Stimulated activated CD8-positive, alpha-beta memory T cell treated with anti-CD3 and anti-CD28 coated beads, Interleukin-7, amount 100 ng/mL, for 24 hours (primary cell): ENCODE measurements at places on chromosomes 12 and 14.

DNA sequence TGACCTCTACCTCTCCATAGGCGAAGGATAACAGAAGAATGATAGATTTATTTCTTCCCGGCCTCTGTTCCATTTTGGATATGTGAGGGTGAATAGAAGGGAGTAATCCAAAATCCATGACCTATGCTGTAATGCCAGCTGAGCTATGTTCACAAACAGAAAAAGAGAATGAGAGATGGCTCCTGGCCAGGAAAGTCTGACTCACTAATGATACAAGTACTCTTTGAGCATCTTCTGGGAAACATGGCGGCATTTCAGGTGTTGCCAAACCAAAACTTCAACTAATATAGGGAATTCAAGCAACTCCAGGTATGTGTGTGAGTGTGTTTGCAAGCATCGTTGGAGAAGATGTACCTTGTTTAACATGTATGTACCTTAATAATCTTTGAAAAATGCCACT is 55.1 kb downstream of the MED13L start:
- DNase-seq = no peak

- no peak for DNase-seq
Measured at GRCh38 chr14:91980157-91980556, 32.7 kb upstream of the FBLN5 start.

DNA sequence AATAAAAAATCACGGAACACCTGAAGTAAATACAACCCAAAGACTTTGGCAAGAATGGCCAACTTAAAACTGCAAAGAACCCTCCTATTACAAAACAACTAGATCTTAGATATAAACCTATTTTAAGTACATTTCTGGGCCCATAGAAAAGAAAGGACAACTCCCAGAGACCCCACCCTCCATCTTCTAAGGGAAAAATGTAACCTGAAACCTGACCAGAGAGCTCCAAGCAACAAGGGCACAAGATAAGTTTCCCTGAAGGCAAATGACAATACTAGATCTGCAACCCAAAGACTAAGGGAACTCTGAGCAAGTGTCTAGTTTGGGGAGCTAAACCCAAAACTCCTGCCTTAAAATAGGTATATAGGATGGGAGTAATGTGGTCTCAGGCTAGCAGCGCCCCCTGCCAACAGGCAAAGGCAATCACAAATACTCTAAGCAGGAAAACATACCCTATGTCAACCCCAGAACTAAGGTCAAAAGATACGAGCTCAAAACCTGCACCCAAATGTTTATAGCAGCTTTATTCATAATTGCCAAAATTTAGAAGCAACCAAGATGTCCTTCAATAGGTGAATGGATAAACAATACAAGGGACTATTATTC is 218.9 kb downstream of the ITPR2 start:
- no peak for DNase-seq

DNA sequence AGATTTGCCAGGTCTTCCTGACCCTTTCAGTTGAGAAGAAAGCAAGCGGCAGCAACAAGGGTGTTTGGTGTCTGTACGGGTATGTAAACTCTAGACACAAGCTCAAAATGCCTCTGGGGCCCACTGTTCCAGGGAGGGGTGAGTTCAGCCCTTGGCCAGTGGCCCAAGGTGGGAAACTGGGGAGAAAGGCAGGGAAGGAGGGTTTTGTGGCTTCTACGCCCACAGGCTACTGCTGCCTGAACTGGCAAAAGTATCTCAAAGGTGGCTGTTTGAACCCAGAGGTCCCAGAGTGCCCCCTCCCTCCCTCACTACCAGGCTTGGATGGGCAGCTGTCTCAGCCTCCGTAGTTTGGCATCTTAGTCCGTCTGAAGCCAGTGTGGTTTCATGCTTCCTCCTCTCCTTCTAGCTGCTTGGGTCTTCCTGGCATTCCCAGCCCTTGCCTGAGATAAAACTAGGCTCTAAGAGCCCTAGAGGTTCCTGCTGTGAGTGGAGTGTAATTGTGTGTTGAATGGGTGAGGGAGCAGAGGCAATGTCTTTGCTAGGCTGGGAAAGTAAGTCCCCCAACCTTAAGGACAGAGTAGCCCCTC is 5.5 kb downstream of the HOXC5 start:
- DNase-seq = no peak

- no peak for DNase-seq
Measured at GRCh38 chr12:16523951-16524331, 82.0 kb downstream of the LMO3 start.

DNA sequence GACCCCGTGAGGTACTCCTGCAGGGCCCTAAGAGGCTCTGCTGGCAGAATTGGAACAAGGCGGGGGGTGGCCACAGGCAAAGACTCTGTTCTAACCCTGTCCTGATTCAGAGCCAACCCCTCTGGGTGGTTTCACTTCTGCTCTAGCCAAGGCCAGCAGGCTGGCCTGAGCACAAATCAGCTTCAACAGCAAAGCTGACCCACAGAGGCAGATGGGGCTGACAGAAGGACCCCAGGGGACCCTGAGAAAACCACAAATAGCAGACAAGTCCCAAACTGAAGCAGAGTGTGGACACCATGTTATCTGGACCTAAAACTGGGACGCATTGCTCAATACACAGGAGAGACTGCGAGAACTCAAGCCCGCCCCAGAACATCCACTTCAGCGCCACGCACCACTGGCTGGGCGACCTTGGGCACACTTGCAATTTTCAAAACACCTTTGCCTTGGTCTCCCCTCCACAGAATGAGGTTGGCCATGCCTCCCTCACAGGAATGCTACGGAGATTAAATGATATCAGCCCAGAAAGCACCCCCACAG is 76.4 kb upstream of the DICER1 start:
- DNase-seq = no peak

DNA sequence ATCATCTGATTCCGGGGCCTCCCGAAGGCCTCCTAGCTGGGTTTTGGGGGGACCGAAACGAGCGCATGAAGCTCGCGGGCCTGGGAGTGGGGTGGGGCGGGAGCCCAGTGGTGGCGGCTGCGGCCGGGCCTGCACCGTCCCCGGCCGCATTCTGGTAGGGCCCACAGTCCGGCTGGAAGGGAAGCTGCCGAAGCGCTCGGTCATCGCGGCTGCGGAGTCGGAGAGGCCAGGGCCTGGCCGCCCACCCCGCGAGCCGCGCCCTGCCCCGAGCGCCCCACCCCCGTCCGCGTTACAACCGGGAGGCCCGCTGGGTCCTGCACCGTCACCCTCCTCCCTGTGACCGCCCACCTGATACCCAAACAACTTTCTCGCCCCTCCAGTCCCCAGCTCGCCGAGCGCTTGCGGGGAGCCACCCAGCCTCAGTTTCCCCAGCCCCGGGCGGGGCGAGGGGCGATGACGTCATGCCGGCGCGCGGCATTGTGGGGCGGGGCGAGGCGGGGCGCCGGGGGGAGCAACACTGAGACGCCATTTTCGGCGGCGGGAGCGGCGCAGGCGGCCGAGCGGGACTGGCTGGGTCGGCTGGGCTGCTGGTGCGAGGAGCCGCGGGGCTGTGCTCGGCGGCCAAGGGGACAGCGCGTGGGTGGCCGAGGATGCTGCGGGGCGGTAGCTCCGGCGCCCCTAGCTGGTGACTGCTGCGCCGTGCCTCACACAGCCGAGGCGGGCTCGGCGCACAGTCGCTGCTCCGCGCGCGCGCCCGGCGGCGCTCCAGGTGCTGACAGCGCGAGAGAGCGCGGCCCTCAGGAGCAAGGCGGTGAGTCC is at the start of gene KLC1:
TSS of gene KLC1 (plus strand) at position 528 of the 819 bp plus-strand sequence. CDS start 25,354 bp downstream, outside the sequence.
- DNase-seq = peak; percentile 77

GRCh38 chr14:90759370-90760077 is 56.7 kb downstream of the TTC7B start:
- no peak for DNase-seq

- DNase-seq = no peak
Measured at GRCh38 chr14:73731111-73731510, 16.9 kb upstream of the PNMA1 start.

DNA sequence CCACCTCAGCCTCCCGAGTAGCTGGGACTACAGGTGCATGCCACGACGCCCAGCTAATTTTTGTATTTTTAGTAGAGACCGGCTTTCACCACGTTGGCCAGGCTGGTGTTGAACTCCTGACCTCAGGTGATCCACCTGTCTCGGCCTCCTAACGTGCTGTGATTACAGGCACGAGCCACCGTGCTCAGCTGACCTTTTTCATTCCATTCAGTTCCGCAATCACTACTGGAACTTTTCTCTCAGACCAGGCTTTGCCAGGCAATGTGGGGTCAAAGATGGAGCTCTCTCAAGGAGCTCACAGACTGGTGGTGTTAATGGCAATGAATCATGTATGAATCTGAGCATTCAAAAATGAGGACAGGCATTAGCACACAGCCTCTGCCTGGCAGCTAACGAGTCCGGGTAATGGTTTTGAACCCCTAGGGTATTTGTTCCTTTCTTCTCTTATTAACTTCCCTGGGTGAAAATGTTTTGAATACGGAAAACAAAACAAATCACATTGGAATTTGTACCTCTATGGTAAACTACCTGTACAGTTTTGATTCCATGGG is 9.4 kb upstream of the TCHP start:
- no peak for DNase-seq

DNA sequence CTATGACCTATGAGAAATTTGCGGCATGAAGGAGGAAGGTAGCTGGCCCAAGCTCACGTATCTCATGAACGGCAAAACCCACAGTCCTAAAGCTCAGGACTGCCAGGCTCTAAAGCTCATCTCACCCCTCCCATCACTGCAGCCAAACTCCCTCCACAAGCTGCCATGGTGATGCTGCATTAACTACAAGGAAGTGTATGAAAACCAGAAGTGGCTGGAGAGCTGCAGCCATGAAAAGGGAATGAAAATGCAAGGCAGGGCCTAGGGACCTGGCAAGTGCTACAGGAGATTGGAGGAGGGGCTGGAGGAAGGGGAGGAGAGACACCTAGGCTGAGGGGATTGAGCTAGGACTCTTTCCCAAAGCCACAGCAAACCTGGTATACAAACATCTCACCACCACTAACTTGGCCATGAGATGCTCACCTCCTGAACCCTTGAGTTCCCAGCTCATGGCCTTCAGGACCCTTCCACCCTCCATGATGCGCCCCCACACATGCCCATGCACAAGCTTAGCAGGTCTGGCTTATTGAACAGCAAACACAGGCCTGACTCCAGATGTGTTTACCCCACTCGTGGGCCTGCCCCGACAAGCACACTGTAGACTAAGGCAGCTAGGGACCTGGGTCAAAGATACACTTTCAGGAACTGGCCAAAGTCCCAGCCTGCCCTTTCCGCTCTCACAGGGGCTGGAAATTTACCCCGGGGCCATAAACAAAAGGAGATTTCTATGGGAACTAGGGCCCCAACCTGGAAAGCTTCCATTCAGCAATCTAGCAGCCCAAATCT is 42.0 kb downstream of the LTBP2 start:
- DNase-seq = no peak

DNA sequence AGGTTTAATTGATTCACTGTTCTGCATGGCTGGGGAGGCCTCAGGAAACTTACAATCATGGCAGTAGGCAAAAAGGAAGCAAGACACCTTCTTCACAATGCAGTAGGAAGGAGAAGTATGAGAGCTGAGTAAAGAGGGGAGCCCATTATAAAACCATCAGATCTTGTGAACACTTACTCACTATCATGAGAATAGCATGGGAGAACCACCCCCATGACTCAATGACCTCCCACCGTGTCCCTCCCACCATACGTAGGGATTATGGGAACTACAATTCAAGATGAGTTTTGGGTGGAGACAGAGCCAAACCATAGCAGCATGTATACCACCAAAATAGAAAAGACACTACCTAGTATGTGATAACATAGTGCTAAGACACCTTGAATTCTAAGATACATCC is 2.9 kb upstream of the HMGA2 start:
- no peak for DNase-seq

GRCh38 chr12:98418357-98419075 is 96.9 kb upstream of the TMPO start:
- DNase-seq = no peak
